ENCODE measurements at places on chromosomes 3 and 15. TPM values are rescaled to one million over a fixed set of nuclear protein-coding genes. Genes with fewer than 3 reads are reported as not detected.

GRCh38 chr3:66378256-66378655 is 122.6 kb downstream of the LRIG1 start:
- DNase-seq, result no peak

GRCh38 chr3:169604118-169604517 is 59.4 kb downstream of the MECOM start:
- no peak for DNase-seq

GRCh38 chr3:50912746-50913145 is 238.0 kb downstream of the DOCK3 start:
- DNase-seq, result no peak

- DNase-seq, result no peak
Observed at GRCh38 chr3:30932513-30933098, 38.1 kb upstream of the GADL1 start.

DNA sequence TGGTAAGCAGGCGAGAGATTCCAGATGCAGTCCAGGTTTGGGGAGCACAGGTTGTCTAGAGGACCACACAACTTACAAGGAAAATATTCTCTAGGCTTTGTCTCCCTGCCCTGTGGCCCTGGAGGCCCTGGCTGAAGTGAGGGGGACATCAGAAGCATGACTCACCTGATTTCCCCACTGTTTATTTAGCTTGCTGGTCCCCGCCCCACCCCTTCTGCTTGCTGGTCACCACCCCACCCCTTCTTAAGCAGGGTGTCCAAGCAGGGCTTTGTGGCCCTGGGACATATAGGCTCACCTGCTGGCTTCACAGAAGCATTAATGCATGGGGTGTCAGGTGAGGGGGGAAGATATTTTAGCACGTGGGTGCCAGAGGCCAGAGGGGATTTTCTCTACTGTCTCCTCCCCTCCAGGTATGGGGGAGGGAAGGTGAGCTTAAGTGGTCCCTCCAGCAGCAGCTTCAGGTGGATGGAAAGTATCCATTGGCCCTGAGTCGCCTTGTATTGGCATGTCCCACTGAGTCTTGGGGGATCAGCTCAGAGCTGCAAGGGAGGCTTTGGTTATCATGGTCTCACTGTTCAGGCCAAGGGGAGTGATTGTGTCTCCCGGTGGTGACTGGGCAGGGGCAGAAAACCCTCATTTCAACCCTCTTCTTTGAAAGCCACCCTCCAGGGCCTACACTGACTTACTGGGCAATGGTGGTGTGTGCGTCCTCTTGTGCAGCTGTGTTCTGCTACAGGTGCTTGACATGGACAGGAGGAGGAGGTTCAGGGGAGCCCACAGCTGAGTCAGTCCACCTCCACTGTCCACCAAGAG is 49.8 kb downstream of the GASK1A start:
- no peak for DNase-seq

- no peak for DNase-seq
Observed at GRCh38 chr3:110808630-110809029, 263.0 kb upstream of the NECTIN3 start.

DNA sequence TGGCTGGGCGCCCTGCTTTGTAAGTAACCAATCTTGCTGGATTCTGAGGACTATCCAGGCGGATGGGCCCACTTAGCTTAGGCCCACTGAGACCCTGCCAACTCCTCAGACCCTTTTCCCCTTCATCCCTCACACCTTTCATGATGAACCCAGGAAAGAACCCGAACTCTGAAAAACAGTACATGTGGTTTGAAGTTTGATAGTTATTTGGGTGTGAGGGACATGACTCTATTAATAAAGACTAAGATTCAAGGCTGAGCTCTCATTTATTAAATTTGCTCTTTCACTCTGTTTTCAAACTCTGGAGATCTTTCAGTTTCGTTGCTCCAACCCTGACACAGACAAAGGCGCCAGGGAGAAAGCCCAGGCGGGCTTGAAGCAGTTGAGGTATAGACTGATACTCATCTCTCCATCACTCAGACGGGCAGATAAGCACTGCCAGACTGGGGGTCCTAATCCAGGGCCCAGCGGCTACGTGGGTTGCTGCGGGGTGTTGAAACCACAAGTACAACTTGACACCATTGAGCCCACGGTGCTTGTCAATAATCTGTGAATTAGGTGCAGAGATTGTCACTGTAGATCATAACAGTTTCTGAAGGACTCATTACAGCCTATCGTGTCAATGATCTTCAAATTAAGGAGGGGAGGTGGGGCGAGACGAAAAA is 7.2 kb upstream of the SOX2 start:
- no peak for DNase-seq

DNA sequence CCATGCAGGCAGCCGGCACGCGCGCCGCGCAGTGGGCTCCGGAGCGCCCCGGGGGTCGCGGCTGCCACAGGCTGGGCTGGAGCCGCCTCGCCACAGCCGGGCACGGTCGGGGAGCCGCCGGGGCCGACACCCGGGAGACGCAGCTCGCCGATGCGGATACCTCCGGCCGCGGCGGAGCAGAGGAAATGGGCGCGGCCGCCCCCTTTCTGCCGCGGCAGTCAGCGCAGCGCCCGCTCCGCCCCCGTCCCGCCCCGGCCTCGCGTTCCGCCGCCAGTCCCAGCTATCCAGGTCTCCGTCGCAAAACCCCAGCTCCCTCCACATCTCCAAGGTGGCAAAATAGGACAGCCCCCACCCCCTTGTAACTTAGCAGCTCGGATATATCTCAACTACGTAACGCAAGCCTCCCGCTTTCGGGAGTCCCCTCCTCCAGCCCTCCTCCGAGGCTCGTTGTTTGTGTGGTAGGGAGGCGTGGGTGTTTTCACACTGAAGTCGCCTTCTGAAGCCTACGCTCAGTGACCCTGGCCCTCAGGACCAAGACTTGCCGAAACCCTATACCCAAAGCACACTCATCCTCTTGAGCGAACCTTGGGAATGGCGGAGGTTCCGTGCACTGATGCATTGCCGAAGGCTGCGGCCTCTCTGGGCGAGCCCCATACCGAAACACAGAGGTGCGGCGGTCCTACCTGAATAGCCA is at the start of gene SH3BP5:
SH3BP5 (minus strand) TSS at position 182 of the 694 bp plus-strand sequence; CDS start at position 4, 178 bp downstream.
- no peak for DNase-seq

DNA sequence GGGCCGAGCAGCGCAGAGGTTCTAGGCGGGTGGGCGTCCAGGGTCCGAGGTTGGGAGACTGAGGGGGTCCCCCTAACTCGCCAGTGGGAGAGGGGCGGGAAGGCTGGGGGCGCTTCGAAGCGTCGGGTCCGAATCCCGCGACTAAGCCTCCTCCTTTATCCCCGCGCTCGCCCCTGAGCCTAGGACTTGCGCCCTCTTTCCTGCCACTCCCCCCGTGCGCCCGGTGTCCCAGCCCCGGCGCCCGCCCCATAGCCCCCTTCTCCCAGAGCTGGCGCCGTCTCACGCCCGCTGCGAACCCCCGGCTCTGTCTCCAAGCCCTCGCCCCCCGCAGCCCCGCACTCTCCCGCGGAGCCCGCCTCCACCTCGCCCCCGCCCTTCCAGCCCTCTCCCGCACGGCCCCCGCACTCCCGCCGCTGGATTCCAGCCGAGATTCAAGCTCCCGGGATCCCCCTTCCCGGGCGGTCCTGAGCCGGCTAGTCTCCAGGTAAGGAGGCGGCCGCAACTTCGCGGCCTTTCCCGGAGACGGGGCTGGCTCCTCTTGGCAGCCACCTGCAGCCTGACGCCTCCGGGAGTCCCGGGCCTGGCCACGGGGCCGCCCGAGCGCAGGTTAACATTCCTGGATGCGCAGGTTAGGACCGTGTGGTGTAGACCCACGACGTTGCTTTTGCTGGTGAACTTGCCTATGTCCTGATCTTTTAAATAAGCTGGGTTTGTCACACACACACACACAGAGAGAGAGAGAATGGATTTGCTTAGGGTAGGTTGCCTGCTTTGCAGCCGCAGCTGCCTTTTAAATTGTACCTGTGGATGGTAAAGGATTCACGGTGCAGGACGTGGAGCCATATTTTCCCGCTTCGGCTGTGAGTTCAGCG is 563 bp downstream of the PXYLP1 start:
- no peak for DNase-seq

DNA sequence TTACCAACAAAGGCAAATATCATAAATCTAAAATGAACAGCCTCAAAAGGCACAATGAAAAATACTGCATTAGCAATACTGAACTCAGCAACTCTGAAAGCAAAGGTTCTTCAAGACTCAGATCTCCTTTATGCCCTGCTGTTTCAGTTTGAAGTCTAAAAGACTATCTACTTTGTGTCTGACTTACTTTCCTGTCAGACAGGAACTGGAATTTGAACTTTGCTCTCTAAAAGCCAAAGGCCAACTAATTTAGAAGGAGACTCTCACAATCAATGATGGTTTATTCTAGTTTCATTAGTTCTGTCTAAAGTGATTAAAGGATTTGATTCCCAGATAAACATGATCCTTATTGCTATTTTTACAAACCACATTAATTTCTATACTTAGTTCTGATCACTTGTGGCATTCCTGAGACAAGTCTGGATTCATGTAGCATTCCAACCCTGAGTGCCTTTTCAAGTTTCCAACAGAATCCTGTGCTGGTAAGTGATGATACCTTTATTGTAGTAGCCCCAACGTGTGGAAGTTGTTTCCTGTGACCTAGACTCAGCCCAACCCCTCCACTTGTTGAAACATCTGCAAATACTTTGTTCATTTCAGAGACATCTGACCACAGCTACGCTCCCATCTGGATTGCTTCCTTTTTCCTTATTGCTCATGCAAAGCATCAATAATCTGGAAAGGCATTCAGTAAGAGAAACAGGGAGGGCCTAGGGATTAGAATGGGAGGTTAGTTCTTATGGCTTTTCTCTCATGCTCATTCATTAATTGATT is 14.9 kb upstream of the LEKR1 start:
- DNase-seq, result no peak

- no peak for DNase-seq
Observed at GRCh38 chr3:72154391-72155335, 369.7 kb upstream of the PROK2 start.

DNA sequence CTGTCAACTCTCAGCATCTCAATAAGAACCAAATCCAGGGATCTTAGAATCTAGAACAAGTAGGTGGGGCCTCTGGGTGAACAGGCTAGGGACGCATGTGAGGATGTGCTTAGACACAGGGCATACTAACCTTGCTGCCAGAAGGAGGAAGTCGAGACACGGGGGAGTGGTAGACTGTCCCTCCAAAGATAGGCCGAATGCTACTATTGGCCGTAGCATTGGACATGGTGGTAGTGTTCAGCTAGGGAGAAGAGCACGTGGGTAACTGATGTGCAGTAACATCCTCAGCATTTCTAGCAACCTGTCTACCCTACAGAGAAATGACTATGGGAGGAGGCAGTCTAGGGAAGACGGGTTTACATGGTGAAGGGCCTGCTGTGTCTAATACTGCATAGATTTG is 15.6 kb downstream of the RCCD1 start:
- no peak for DNase-seq

- no peak for DNase-seq
Observed at GRCh38 chr3:185984203-185984602, 46.4 kb upstream of the TRA2B start.

GRCh38 chr15:84981711-84982300 is at the start of gene PDE8A:
Gene PDE8A, plus strand, starts transcription at chr15:84981856. Its CDS starts 307 bp downstream, at chr15:84982163.
- DNase-seq, result no peak

- no peak for DNase-seq
Observed at GRCh38 chr3:83662381-83662960, 1296.3 kb upstream of the CADM2 start.

DNA sequence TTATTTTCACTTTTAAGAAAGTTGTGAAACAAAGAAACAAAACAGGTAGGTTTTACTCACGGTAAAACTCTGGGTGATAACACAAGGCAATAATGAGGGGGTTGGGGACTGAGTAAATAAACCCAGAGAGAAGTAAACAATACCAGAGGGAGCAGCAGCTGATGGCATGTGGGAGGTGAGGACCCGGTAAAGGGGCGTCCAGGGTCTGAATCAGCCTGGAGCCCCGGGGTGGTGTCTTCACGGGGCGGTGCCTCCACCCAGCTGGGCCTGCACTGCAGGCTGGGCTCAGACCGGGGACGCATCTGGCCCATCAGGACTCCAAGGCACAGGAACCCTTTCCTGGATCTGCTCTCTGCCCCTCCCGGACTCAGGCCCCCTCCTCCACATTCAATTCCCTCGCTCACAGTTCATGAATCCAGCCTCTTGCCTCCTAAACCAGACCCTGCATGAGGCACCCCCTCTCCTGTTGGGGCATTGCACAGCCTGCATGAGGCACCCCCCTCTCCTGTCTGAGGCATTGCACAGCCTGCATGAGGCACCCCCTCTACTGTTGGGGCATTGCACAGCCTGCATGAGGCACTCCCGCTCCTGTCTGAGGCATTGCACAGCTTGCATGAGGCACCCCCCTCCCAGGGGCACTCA is 73.9 kb upstream of the MFGE8 start:
- DNase-seq, result no peak

GRCh38 chr15:67761343-67761742 is 64.0 kb upstream of the SKOR1 start:
- no peak for DNase-seq

KLHL18 gene
- 30.3 TPM for total RNA-seq

LEKR1 gene
- total RNA-seq, result not detected

THUMPD3 gene
- 21.2 TPM for total RNA-seq

USP50 gene
- total RNA-seq, result 3.6 TPM

BCHE gene
- 36.3 TPM for total RNA-seq

CCR2 gene
- 5.4 TPM for total RNA-seq

FBXO40 gene
- not detected for total RNA-seq

KLHL6 gene
- total RNA-seq, result 4.0 TPM

PPARG gene
- 201 TPM for total RNA-seq
